ENCODE measurements at places on chromosomes 3 and 15. TPM values are rescaled to one million over a fixed set of nuclear protein-coding genes. Genes with fewer than 3 reads are reported as not detected.

- H3K36me3 ChIP-seq, result no peaks in the 10 kb centered on the region
- H3K4me3 ChIP-seq, result no peak overlapping the region
- DNase-seq, result no peak
- no peak overlapping the region for H3K27ac ChIP-seq
Measured at GRCh38 chr3:129377615-129378014, 50.8 kb downstream of the EFCAB12 start.

The MESP1 gene
- total RNA-seq, result 0.23 TPM

DNA sequence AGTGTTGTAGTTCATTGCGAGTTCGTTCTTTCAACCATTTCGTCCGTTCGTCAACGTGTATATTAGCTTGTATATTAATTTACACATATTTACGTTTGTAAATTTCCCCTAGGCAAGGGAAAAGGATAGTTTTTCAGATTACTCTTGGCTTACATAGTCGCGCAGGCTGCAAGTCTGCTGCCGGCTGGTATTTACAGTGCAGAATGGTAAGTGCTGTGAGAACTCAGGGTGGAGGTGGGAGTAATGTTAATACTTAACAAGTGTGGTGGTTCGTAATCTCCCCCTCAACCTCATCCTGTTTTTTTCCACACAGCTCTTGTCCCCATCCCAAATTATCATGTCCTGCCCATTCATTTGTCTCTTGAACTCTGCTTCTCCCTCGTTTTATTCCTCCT is 766 bp downstream of the FAM98B start:
- no peak for DNase-seq
- peak overlapping the region; percentile 93 for H3K27ac ChIP-seq
- peak overlapping the region; percentile 85 for H3K4me3 ChIP-seq
- no peaks in the 10 kb centered on the region for H3K36me3 ChIP-seq
- H3K4me1 ChIP-seq, result no peaks in the 10 kb centered on the region

The C3orf49 gene
- not detected for total RNA-seq

The ZDHHC23 gene
- 7.6 TPM for total RNA-seq

The KCNMB3 gene
- total RNA-seq, result 1.6 TPM

DNA sequence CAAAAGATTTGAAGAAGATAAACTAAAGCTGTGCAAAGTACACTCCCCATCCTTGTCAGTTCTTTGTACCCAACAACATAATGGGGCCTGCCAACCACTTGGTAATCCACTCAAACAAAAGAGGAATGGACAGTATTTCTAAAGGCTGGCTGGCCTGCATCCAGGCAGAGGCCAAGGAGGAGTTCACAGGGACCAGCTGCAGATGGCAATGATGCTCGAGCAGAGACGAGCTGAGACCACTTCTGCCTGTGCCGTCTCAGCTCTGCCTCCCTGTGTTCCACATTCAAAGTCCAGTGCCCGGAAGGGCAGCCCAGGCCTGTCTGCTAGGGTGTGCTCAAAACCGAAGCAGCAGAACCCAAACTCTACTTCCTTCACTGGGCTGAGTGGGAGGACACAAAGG is 14.3 kb downstream of the CXCR6 start:
- peaks cover 17% of the 10 kb centered on the region for H3K4me1 ChIP-seq
- peak overlapping the region; percentile 72 for H3K27ac ChIP-seq
- H3K4me3 ChIP-seq, result no peak overlapping the region
